ENCODE measurements at places on chromosomes 11 and 22.

- no peak for DNase-seq
Measured at GRCh38 chr11:6611963-6612212, 128 bp downstream of the TAF10 start.

DNA sequence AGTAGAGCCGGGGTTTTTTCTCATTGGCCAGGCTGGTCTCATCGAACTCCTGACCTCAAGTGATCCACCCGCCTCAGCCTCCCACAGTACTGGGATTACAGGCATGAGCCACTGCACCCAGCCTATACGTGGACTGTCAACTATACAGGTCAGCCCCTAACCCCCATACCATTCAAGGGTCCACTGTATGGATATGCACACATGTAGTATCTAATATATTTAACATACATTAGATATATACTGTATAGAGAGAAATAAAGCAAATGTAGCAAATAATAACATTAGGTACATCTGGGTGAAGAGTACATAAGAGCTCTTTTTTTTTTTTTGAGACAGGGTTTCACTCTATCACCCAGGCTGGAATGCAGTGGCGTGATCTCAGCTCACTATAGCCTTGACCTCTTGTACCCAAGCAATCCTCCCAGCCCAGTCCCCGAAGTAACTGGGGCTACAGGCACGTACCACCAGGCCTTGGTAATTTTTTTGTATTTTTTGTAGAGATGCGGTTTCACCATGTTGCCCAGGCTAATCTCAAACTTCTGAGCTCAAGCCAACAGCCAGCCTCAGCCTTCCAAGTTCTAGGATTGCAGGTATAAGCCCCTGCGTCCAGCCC, 1.5 kb upstream of the ATP5MGL start:
- peak; percentile 56 for DNase-seq

- DNase-seq: no peak
Measured at GRCh38 chr11:66084821-66085475, 14.9 kb downstream of the PACS1 start.

GRCh38 chr22:41863472-41863871, 30.6 kb downstream of the SREBF2 start:
- no peak for DNase-seq

- no peak for DNase-seq
Measured at GRCh38 chr22:39250131-39250530, 5.3 kb upstream of the PDGFB start.

DNA sequence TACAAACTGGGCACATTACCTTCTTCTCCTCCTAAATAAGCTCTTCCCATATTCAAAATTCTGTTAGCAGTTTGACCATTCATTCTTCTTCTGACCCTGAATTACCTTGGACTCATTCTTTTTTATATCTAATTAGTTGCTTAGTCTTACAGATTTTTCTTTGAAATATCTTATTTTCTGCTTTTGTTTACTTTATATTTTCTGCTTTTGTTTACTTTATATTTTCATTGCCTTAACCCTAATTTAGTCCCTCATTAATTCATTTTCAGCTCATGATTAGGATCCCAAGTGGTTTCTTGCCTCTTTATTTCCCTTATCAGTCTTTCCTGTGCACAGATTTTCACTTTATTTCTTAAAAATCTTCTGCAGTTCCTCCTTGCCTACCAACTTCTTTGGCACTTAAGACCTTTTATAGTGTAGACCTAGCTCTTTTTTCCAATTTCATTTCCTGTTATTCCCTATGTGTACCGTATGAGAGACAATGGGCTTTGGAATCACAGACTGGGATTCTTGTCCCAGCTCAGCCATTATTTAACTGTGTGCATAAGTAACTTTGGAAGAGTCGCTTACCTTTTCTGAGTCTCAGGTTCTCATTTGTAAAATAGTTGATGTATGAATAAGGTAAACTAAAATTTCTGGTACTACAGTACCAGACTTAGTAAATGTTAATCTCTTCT, 39.2 kb downstream of the SIK2 start:
- DNase-seq: no peak

- peak; percentile 93 for DNase-seq
Measured at GRCh38 chr11:102111011-102111786, 952 bp downstream of the YAP1 start.

DNA sequence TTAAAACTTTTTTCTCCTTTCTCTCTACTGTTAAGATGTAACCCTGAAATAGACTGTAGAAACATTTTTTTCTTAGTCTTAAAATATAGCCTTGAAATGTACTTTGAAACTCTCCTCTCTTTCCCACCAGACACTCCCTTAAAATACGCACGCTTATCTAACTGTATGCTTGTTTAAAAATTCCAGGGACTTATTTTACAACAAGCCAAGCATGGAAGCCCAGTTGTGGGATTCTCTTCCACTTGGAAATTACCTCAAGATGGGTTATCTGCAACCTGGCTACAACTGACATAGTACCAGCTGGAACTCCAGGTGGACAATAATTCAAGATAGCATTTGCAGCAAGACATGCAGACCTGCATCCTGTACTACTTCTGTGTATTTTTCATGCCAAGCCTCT, 12.1 kb upstream of the CHORDC1 start:
- peak; percentile 32 for DNase-seq

- no peak for DNase-seq
Measured at GRCh38 chr11:96197103-96197502, 145.9 kb downstream of the MAML2 start.

DNA sequence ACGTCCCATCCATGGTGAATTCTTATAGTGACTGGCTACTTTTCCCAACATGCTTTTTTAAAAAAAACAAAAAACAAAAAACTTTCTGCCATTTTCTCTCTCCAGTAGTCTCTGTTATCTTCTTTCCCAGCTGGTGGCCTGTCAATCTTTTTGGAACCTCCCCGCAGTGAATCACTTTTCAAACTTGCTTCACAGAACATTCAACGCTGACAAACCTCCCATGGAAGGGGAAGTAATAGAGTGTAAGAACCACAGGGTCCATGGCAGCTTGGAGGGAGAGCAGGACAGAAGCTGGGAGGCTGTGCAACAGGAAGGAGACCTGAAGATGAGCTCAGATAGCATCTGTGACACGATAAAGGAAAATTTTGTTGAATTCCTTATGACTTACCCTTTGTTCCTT, 9.8 kb upstream of the CECR2 start:
- DNase-seq: no peak

Measured in small intestine (tissue), 16 donors.